ENCODE measurements at places on chromosomes 3 and 15. TPM values are rescaled to one million over a fixed set of nuclear protein-coding genes. Genes with fewer than 3 reads are reported as not detected.

GRCh38 chr15:35850284-35850683 is 304.3 kb upstream of the DPH6 start:
- DNase-seq = no peak

GRCh38 chr15:91331581-91331980 is 231.5 kb downstream of the SV2B start:
- no peak for DNase-seq

GRCh38 chr3:62139957-62140356 is 233.4 kb downstream of the FEZF2 start:
- DNase-seq = no peak

The UPK1B gene
- not detected for total RNA-seq

DNA sequence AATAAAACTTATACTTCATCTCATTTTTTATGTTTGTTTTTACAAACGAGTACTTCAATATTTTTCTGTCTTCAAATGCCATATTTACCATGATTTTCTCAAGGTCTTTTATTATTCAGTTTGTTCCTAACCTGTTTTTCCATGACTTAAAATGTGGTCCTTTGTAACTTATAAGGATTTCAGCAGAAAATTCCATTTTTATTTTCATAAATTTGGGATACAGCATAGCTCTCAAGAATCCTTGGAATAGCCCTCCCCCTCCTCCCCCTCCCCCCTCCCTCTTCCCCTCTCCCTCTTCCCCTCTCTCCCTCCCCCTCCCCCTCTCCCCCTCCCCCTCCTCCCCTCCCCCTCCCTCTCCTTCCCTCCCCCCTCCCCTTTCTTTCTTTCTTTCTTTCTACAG is 14.9 kb upstream of the STX19 start:
- DNase-seq = no peak

DNA sequence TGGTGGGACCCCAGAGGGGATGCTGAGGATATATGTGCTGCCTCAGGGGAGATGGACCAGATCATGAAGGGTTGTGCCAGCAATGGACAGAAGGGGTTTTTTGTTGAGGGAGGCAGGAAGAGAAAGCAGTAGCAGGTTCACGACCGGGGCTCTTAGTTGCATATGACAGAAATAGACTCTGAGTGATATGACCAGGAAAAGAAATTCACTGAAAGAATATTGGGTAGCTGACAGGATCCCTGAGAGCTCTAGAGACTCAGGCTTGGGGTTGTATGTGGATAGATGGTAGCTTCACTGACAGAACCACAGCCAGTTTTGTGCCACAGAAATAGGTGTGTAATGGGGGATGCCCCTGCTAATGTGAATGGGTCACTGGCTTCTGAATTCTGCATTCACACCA is 241.6 kb downstream of the ZNF621 start:
- DNase-seq = peak; percentile 72

DNA sequence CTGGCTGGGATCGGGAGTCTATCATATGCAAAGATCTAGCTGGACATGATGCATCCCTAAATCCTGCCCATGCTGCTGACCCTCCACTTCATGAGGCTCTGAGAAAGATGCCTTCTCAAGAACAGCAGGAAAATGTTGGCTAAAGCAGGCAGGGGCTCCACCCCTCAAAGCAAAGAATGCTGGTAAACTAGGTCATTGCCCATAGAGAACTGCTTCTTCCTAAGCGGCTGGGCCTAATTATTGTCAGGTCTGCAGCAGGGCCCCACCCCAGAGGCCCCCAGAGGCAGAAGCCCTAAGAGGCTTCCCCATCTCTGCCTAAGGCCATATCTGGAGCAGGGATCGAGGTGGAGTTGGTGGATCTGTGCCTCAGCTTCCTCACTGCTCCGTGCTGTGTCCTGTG is 447.4 kb upstream of the PROK2 start:
- no peak for DNase-seq

DNA sequence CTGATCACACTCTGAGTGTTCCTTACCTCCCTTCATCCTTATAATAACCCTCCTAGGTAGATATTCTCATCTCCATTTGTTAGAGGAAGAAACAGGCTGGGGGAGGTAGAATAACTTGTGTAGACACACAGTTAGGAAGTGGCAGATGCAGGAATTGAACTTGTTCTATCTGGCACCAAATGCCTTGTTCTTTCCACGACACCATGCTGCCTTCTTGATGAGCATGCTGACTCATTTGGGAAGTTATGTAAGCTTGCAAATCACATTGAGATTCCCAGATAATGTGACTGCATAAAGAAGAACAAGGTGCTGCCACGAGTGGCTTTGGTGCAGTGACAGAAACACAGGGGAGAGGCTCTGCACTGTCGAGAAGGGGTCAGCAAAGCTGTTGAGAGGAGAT is 27.5 kb upstream of the NDUFB4 start:
- DNase-seq = peak; percentile 55

The GOLGA6L9 gene
- total RNA-seq = 1.3 TPM

The C3orf85 gene
- not detected for total RNA-seq

GRCh38 chr3:27368831-27369607 is at the start of gene NEK10:
Gene NEK10, minus strand, starts transcription at chr3:27369383. Its CDS starts 16,501 bp downstream, at chr3:27352882.
- DNase-seq = peak; percentile 97

The CISH gene
- 1.7 TPM for total RNA-seq

- no peak for DNase-seq
These were observed 10.3 kb downstream of the MAN2C1 start for GRCh38 chr15:75357976-75358673.

The PARL gene
- 57.1 TPM for total RNA-seq

Data from esophagus muscularis mucosa (tissue), 4 donors.